ENCODE measurements at places on chromosomes 12 and 14.

DNA sequence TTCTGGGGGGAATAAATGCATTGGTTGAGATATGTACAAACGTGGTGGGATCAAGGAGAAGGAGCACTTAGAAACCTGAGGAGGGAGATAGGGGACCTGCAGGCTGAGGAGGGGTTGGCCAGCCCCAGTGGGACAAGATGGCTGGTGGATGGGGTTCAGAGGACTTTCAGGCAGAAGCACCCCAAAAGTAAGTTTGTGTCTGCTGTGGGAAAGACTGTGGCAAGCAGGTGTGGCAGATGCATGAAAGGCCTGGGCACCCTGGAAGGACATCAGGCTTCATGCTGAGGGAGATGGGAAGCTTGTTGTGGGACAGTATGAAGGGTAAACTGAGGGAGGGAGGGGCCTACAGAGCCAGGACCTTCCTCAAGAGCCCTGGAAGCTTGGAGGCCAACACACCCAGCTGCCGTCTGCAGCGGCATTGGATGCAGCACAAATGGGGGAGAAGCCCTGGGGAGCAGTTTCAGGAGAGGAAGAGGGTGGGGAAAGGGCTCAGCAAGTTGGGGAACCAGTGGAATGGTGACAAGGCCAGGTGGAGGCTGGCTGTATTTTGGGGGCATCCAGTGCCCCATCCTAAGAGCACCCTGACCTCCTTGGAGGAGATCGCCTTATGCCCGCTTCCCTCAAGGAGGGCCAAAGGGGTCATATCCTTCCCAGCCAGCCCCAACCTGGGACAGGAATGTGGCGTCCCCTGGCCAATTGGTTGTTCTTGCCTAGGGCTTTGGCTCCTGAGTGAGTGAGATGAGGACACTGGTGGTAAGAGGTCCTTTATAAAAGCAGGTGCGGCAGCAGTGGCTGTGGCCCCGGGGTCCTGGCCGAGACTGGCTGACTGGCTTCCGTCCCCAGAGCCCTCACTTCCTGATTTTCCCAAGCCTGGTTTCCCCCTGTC is 20.7 kb downstream of the NFKBIA start:
- DNase-seq: no peak

GRCh38 chr12:103799504-103799856 is 41.6 kb downstream of the NT5DC3 start:
- DNase-seq: no peak

DNA sequence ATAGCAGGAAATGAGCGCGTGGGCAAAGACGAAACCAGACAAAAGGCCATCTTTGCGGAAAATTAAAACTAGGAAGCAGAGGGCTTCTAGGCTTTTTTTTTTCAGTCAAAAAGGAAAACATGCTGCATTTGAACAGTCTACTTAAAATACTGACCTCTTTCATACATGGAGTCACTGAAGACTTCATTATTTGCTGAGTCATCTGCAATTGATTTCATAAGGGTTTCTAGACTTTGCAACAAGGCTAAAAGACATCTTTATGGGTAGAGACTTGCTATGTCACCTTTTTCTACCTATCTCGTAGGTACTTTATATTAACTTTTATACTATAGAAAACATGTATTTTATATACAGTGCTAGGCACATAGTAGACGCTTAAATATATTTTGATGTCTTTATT is 238.4 kb downstream of the TMEM132D start:
- DNase-seq: no peak

DNA sequence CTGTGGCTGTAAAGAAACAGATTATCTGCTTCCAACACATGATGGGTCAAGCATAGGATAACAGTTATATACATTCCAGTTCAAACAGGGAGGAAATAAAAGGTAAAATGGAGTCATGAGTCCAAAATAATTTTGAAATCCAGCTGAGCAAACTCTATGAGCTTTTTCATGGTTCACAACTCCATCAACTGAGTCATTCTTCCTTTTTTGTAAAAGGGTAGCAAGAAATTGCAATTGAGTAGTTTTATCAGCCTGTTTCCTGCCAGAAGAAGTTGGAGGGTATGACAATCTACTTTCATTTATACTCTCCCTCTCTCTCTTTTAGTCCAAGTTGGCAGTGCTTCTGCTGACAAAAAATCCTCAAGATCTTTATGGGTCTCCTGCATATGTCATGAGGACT is 95.6 kb downstream of the CPNE8 start:
- no peak for DNase-seq

DNA sequence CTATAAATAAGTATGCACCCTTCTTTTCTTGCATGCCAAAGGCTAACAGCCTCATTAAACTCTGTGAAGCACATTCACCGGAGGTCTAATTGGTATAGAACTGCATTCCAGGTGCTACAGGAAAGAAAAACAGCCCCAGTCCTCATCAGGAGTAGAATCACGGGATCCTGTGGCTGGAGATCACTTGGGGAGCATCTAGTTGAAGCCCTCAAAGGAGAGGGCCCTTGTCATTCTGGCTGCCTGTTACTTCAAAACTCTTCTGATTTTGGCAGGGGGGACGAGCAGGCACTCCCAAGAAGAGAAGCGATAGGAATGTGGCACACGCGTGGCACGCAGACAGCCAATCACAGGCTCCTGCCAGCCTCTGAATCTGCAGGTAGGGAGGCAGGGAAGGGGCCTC is 154.4 kb downstream of the TTC7B start:
- no peak for DNase-seq

DNA sequence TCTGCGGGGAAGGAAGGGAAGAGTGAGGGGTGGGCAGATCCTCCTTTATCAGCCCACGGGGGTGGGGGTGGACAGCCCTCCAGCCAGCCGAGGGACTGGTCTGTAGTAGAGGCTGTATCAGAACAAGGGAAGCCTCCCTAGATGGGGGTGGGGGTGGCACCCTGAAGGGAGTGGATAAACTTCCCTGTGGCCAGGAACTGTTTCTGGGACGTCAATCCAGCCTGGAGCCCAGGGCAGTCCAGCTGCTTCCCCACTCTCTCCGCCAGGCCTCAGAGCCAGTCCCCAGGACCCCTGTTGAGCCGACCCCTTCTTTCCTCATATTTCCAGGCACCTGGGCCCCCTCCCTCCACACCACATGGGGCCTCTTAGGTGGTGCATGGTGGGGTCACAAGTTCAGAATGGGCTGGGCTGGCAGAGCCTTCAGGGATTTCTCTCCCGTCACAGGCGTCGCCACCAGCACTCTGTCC is 6.7 kb downstream of the PLD4 start:
- DNase-seq: no peak

DNA sequence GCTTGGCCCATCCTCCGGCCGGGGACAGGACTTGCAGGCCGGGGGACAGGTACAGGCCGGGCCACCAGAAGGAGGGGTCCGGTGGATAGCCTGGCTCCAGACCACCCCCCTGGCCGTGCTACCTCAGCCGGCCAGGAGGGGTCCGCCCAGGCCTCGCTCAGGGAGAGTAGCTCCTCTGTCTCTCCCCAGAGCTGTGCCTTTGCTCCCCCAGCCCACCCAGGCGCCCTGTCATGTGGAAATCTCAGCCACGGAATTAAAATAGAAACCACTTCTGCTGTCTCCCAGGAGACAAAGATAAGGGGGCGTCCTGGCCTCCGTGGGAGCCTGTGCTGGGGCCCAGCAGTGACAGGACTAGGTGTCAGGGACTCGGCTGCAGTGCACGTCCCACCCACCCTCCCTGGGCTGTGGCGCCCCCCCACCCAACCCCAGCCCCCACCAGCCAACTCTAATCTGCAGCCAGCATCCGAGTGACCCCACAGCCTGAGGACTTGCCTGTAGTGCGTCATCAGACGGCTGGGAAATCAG is 3.3 kb upstream of the CRIP2 start:
- DNase-seq: no peak

DNA sequence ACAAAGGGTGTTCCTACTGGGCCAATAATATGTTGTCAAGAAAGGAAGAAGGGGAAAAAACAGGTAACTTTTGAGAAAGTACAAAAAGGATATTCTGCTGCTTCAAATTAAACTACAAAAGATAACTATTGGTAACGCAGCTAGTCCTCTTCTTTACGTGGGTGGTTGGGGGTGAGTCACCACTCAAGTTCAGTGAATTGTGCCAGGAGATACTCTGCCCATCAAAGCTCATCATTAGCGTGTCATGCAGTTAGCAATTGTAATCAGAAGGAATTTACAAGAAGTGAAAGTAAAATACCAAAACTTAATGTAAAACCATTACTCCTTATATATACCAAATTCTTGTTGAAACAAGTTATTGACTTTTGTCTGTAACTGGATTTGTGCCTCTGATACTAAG is 342.0 kb downstream of the NPAS3 start:
- DNase-seq: no peak

GRCh38 chr12:20144341-20144740 is 224.0 kb upstream of the PDE3A start:
- DNase-seq: no peak

Measured in activated CD4-positive, alpha-beta T cell treated with anti-CD3 and anti-CD28 coated beads, Interleukin-2, amount 50 U/mL, for 1 hour (primary cell).